ENCODE measurements at places on chromosomes 2 and 18.

DNA sequence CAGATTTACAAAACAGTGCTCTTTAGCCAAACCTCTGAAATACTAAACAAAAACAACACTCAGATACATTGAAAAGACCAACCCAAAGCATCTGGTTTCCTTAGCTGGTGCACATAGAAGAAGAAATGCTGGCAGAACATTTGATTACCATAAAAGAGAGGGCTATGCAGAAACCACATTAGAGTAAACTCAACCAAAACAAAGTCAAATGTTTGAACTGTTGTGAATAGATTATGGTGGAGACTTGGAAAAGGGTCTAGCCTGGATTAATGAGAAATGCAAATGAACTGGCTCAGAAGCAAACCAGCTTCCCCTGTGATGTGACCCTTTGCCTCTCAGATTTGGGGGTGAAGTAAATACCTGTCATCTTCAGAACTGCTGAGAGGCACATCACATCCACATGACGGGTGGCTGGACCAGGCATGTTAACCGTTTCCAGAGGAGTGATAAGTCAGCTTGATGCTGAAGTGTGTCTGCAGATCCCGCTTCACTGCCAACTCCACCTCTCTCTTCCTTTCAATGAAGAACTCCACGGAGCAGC, 153.0 kb downstream of the NRP2 start:
- no peak for DNase-seq

DNA sequence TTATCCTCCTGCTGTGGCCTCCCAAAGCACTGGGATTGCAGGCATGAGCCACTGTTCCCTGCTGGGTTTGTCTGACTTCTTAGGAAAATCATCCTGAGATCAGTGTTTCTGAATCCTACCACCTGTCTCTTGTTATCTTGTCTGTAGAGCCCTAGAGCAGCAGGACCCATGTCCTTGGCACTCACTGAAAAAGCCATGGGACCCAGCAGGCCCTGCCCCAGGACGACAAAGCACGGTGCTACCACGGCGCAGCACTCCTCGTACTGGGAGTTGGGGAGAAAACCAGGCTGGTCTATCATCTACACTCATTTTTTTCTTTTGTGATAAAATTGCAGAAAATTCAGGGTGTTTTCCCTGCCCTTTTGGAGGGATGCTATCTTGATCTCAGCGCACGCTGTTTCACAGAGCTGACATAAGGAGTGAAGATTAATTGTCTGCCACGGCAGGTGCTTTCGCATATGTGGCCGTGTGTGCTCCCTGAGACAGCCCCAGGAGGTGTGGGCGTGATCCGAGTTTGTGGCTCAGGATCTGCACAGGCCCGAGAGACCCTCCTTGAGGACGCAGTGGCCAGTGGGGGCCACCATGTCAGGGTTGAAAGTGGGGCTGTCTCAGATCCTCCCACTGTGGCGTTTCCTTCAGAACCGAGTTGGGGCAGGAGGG, 179.1 kb downstream of the LDLRAD4 start:
- DNase-seq, result no peak

GRCh38 chr2:42967959-42968674, 175.7 kb upstream of the HAAO start:
- DNase-seq, result no peak

DNA sequence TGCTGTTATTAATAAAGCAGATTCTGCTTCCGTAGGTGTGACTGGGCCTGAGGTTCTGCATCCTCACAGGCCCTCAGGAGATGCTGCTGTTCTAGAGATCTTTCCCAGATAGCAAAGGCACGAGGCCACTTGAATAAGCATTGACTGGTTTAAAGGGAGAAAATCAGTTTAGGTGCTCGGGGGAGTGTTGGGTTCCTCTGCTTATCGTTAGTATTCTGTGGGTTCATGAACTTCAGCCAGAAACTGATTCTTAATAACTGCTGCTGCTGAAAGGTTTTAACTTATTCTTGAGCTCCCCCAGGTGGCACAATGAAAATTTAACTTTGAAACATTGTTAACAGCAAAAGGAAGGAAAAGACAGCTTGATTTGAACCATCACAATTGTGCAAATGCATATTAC, 56.9 kb downstream of the ITGA6 start:
- DNase-seq, result no peak

DNA sequence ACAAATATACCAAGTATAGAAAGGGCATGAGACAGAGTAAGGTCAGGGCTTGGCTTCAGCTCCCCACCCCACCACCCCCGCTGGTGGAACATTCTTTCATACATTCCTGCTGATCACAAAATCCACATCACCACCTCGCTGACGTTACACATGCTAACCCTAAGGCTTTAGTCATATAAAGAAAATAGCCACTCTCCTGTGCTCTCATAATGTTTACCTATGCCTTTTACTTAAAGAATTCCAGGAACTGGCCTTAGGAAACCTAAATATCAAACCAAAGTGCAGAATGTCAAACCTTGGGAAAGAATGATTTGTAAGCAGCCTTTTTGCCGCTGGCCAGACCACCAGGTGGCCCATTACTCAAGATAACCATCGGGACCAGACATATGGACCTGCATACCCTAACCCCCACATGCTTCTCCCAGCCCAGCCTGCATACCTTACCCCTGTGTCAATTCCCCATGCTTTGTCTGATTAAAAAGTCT, 136.3 kb upstream of the SLC39A10 start:
- DNase-seq, result no peak

DNA sequence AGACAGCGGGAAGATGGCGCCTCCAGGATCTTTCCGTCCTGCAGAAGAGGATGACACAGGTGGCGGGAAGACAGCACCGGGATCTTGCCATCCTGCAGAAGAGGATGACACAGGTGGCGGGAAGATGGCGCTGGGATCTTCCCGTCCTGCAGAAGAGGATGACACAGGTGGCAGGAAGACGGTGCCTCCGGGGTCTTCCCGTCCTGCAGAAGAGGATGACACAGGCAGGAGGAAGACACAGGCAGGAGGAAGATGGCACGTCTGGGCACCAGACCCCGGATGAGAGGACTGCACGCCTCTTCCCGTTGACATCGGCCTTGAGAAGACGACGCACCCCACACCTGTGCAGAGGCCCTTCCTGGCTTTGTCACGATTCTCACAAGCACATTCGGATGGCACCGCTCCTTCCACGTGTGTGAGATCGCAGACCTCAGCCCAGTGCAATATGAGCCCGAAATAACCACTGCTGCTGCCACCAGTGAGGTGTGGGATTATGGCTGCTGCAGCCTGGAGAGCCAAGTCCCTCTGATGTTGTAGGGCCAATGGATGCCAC, 79.4 kb upstream of the SNTG2 start:
- DNase-seq, result no peak

- no peak for DNase-seq
These were observed 29.2 kb downstream of the EPAS1 start for GRCh38 chr2:46326231-46326980.

DNA sequence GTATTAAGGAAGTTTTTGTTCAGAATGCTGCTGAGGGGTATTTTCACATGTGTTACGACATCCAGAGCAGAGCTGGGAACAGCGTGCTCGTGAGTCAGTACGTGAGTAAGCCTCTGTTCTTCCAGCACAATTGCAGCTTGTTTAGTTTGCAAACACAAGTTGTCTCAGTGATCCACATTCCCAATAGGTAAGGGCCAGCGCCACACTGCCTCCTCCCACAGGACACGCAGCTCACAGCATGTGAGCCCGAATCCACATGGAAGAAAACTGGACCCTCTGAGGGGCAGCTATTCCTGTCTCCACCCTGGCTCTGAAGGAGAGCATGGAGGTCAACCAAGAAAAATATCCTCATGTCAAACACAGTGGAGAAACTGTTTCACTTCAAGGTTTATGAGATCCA, 173.9 kb upstream of the PID1 start:
- DNase-seq, result no peak

DNA sequence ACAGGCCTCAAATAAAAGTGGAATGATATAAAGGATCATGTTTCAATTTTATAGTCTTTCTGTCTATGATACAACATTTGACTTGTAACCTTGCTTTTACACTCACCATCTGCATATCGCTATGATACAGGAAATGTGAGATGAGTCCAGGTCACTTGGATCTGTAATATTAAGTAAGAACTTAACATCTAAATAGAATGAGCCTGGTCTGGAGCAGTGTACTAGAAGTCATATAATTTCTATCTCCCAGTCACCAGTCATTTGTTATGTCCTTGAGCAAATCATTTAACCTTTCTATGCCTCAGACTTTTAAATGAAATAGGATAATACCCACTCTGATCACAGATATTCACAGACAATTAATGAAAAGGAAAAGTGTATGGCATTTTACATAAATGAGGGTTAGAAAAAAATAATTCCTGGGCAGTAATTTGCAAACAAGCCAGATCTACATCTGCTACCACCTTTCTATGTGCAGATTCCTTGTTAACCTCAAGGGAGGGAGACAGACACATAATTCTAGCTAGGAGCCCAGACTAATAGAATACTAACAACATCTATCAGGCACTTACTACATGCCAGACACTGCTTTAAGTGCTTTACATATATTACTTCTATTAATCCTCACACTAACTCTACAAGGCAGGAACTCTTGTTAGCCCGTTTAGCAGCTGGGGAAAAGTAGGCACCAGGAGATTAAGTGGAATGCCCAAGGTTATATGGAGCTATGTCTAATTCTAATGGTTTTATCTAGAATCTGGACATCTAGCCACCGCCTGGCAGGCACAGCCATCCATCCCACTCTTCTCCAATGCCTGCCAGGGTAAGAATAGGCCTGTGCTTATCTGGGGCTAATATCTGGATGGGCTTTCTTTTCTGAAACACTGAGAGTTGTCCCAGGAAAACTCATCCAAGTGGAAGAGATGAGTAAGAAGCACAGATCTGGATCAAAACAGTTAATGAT, 313.6 kb upstream of the CDH20 start:
- no peak for DNase-seq

- no peak for DNase-seq
These were observed 42.1 kb downstream of the CRACDL start for GRCh38 chr2:98893911-98894321.

GRCh38 chr2:61288070-61288841, 126.3 kb downstream of the C2orf74 start:
- DNase-seq, result no peak

DNA sequence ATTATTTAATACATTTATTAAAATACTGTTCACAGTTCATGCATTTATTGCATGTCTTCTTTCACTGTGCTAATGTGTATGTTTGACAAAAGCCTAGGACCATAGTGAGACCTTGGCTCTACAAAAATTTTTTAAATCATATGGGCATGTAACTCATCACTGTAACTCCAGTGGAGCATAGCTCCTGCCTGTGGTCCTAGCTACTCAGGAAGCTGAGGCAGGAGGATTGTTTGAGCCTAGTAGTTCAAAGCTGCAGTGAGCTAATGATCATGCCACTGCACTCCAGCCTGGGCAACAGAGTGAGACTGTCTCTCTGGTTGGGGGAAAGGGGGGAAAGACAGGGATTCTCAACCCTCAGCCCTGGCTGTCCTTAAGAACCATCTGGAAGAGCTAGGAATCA, 137.8 kb downstream of the PRKCE start:
- no peak for DNase-seq

DNA sequence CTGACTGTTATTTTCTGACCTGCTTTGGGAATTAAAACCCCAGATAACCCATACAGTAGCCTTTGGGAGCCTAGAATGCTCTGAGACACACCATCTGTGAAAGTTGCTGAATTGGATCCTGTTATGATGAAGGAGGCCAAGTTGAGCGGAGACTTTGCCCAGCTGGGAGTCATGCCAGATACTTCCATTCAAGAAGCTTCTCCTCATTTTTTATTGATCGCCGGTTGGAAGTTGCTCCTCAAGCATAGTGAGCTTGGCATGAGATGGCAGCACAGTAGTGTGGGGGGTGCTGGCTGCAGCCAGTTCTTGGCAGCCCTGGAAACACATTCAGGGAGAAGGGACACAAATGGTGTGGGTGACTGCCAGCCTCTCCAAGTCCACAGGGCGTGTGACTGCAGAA, 270.7 kb upstream of the NRP2 start:
- DNase-seq, result peak; percentile 99

DNA sequence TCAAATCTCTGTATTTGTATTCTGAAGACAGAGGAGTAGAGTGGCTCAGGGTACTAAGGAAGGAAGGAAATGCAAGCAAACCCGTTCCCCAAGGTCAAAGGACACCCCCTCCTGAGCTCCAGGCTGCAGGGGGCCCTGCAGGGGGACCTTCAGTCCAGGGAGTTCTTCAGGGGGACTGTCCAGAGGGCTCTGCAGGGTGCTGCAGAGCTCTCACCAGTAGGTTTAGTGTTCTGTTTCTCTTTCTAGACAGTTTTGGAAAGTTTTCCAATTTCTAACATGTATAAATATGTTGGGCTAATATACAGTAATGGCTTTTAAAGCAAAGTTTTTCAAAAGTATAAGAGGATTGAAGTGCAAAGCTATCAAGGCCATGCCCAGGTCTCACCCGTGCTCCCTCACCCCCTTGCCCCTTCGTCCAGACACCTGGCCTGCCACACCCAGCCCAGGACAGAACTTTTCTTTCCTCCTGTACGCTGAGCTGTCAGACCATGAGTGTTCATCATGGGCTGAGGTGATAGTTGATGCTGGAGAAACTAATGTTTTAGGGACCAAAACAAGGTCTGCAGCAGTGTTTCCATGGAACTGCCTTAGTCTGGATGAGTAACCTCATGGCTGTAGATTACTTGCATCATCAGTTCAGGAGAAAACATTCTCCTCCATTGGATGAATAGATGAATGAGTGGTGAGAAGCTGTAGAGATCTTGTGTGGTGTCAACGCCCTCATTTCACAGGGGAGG, 134.2 kb downstream of the GLI2 start:
- no peak for DNase-seq

- DNase-seq, result no peak
These were observed 34.1 kb upstream of the SLC39A10 start for GRCh38 chr2:195622966-195623365.

DNA sequence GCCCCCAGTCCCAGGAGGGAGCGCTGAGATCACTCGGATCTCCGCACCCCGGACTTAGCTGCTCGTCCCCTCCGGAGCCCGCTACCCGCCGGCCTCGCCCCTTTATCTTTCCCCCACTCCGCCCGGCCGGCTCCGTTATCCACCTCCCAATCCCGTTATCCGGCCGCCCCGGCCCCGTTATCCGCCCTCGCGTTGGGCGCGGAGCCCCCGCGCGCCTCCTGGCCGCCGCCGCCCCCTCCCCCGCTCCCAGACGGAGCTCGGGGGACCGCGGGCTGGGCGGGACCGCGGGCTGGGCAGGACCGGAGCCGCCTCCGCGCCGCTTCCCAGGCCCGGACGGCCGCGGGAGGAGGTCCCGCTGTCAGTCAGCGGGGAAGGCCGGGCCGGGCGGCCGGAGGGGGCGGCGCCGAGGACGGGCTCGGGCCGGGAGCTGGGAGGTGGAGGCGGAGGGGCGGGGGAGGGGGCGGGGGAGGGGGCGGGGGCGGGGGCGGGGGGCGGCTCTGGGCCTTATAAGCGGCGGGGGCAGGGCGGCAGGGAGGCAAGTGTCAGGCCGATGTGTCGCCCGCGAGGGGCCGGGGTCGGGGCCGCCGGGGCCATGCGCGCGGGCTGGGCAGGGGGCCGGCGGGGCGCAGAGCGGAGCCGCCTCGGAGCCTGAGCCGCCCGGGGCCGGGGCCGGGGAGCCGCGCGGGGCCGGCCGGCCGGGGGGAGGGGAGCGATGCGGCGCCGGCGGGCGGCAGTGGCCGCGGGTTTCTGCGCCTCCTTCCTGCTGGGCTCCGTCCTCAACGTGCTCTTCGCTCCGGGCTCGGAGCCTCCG, at the start of gene PKDCC:
TSS of gene PKDCC (plus strand) at position 534 of the 811 bp plus-strand sequence. CDS start at position 713, 179 bp downstream.
- no peak for DNase-seq
